ENCODE measurements at places on chromosomes 11 and 22.
A peak's percentile ranks its signal among the peaks of the same experiment; 100 is the strongest.

- DNase-seq: no peak
Measured at GRCh38 chr11:96326959-96327358, 16.0 kb downstream of the MAML2 start.

DNA sequence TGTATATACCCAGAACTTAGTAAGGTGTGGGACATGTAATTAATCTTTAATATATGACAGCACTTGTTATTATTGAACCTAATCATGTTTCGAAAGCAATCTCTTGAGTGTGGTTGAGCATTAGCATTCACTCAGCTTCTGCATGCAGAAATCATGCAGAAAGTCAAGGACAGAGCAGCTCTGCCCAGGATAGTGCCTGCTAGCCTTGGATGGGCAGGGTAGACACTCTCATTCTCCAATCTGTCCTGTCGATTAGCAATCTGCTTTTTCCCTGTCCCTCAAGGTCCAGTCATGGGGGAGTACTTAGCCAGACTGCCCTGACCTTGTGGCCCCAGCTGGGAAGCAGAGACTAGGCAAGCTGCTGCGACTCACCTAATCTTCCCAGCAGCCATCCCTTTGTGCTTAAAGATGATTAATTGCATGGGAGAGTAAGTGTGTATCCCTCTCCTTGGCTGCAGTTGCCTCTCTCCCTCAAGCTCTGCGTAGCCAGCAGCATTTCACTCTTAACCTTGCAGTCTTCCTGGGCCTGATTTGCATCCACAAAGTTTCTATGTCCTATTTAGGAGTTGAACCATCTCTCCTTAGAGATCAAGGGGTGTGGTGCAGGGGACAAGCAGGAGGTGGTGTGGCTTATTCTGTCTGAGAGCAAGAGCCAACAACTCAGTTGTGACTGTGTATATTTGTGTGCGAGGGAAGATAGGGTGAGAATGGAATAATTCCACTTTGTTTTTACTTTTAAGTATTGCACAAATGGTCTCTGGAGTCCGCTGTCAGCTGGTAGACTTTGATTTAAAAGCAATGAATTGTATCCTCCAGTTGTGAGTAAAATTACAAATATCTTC lies 101.4 kb downstream of the FDX1 start:
- no peak for DNase-seq

GRCh38 chr11:103939694-103940093 lies 96.7 kb upstream of the DDI1 start:
- DNase-seq: no peak

DNA sequence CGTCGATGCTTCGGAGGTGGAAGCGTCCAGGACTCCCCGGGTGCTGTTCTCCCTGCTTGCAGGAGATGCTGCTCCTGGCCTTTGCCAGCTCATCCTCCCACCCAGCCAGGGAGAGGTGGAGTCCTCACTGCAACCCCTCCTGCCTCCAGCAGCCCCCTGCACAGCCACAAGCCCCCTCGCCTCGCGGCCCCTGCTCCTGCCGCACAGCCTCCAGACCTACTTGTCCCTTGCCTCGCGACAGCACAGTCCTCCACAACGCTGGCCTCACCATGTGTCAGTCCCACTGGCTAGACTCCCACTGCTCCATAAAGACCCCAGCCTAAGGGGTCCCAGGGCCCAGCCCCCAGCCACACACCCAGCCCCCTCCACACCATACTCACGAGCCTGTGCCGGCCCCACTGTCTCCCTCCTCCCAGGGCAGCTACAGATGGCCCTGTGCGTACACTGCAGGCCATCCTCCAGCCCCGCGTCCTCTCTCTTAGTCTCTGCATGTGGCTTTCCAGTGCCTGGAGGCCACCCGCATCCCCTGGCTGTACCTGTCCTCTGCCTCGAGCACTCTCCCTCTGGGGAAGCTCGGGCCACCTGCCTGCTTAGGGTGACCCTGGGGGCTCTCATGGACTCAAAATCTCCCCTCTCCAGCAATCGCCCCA lies 91.5 kb downstream of the CELSR1 start:
- DNase-seq: no peak

GRCh38 chr11:102974552-102975280 lies 19.2 kb upstream of the MMP13 start:
- DNase-seq: no peak

- no peak for DNase-seq
Measured at GRCh38 chr22:23503142-23503541, 76.9 kb downstream of the IGLL1 start.

DNA sequence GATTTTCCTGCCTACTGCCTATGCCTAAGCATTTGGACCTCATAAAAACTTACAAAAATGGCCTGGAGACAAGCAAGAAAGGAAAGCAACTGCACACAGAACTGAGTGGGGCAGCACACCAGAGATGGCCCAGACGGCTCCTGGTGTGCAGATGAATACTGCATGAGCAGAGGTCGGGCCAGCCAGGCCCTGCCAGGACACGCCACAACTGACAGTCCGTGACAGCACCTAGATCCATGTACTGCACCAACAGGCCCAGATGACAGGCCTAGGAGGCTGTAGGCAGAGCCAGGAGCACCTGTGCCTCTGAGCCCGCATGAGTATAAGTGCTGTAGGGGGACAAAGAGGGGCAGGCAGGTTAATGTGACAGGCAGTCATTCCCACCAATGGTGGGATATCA lies 160.2 kb downstream of the IGLL1 start:
- DNase-seq: no peak

DNA sequence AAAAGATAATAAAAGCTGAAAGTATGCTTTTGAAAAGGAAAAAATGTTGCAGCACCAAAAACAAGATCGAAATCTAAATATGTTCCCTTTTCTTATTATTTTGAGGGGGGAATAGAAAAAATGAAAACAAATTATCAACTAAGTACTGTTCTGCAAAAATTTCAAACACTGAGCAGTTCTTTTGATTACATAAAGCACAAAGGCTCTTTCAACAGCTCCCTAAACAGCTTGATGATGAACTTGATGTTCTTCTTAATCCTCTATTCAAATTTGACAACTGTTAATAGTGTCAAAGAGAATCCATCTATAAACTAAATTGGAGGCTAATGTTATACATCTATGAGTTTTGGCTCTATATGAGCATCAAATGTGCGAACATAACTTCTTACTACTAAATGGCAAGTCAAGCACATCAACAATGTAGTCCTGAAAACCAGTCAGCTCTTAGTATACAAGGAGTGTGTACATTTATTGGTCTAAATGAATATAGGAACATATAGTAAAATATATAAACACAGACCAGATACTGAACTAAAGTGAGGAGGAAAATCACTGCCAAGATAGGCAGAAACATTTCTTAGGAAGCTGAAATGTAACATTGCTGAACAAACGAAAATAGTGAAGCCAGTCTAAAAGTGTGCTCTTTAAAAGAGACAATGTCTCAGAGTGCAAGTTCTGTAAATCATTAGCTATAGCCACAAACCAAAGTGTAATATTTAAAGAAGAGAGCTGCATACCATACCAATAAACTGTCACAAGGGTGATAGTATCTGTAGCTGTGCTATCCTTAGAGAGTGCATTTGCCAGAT lies 94.3 kb downstream of the SOX6 start:
- no peak for DNase-seq

- DNase-seq: no peak
Measured at GRCh38 chr11:100442017-100442416, 245.1 kb upstream of the ARHGAP42 start.

DNA sequence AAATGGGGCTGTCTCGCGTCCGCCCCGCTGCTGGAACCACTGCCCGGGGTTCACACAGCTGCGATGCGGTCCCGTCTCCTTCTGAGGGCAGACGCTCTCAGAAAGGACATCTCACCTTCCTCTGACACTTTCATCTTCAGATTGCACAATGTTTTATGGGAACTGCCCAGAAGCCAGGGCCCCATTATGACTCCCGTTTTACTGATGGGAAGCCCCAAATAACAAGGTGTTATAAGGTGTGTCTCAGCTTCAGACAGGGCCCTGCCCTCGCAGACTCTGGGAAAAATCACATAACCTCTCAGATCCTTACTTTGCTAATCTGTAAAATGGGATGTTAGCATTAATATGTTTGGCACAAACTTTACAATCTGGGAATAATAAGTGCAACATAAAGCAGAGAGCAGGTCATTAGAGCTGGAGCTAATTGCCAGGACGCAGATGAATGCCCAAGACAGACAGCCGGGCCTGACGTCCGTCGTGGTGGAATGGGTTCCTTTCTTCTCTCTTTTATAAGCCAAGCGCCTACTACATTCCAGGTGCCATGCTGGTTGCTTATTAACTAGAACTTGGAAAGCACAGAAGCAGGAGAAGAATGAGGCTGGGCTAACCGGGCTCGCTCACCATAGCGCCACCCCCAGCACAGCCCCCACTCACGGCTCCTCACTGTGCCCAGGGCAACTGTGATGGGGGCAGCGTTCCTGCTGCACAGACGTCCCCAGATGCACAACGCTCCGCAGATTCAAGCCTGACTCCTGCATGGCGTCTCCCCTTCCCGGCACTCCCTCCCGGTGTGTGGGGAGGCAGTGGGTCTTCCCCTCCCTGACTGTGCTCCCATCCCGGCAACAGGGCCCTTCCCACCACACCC lies 43.8 kb downstream of the TRMU start:
- DNase-seq: no peak

- no peak for DNase-seq
Measured at GRCh38 chr11:111209543-111210355, 35.8 kb upstream of the POU2AF2 start.

GRCh38 chr22:19976671-19977070 lies 35.1 kb upstream of the TXNRD2 start:
- DNase-seq: no peak

- peak; percentile 14 for DNase-seq
Measured at GRCh38 chr11:44095506-44096359, at the start of gene EXT2. Gene EXT2, plus strand, starts transcription at chr11:44095678. Its CDS starts 12,035 bp downstream, at chr11:44107713.

- DNase-seq: no peak
Measured at GRCh38 chr11:15816260-15816871, 540.0 kb downstream of the SOX6 start.

DNA sequence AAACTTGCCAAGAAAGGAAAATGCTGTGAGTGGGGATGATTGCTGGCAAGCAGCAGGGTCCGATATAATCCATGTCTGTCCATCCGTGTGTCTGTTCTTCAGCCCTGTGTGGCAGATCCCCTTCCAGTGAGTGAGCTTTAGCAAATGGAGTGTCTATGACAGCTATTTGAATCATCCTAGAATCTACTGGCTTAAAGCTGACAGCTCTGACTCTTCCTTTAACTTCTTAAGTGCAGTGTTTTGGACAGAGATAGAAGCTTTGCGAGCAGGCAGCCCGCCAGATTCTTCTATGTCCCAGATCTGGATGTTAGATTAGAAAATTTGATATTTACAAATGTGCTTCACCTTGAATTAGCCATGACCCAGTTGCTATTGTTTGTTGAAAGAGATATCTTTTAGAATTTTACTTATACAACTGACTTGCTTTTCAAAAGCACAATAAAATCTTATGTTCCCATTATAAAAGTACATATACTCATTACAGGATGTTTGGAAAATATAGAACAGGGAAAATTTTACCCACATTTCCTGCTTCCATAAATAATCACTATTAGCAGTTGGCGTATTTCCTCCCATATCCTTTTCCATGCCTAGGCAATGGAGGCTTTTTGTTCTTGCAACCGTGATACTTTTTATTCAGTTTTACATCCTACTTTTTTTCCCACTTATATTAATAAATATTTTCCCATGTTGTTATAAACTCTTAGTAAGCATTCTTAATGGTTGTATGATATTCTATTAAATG lies 124.5 kb downstream of the COMMD9 start:
- DNase-seq: no peak

- DNase-seq: no peak
Measured at GRCh38 chr11:13717331-13717730, 48.9 kb downstream of the FAR1 start.

GRCh38 chr11:64869571-64870175 lies 8.7 kb downstream of the EHD1 start:
- no peak for DNase-seq

GRCh38 chr22:17350292-17350691 lies 19.0 kb upstream of the CECR2 start:
- DNase-seq: no peak

DNA sequence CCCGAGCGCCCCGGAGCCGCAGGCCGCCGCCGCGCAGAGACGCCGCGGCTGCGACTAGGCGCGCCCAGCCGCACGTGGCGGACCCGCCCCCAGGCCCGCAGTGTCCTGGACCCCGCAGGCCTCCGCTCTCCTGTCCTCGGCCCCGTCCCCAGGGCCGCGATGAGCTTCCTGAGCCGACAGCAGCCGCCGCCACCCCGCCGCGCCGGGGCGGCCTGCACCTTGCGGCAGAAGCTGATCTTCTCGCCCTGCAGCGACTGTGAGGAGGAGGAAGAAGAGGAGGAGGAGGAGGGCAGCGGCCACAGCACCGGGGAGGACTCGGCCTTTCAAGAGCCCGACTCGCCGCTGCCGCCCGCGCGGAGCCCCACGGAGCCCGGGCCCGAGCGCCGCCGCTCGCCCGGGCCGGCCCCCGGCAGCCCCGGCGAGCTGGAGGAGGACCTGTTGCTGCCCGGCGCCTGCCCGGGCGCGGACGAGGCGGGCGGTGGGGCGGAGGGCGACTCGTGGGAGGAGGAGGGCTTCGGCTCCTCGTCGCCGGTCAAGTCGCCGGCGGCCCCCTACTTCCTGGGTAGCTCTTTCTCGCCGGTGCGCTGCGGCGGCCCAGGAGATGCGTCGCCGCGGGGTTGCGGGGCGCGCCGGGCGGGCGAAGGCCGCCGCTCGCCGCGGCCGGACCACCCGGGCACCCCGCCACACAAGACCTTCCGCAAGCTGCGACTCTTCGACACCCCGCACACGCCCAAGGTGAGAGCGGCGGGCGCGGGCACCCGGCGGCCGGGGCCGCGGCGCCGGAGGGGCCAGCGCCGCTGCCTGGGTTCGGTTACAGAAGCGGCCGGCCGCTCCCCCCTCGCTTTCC lies 528 bp downstream of the WEE1 start:
- DNase-seq: no peak

DNA sequence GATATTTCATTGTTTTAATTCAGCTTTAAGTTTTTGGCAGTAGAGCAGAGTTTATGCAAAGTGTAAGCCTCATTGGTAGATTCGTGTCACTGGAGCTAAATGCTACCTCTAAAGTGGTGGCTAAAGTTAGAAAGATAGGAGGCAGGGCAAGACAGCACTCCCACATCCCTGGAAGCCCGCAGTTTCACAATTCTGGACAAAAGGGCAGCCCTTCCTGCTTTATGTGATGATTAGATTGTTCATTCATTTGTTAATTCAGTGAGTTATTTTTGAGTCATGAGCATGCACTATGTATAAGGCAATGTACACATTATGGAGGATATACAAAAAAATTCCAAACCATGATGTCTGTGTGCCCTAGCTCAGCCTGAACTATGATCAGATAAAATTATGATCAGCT lies 52.1 kb upstream of the EIF3M start:
- no peak for DNase-seq

DNA sequence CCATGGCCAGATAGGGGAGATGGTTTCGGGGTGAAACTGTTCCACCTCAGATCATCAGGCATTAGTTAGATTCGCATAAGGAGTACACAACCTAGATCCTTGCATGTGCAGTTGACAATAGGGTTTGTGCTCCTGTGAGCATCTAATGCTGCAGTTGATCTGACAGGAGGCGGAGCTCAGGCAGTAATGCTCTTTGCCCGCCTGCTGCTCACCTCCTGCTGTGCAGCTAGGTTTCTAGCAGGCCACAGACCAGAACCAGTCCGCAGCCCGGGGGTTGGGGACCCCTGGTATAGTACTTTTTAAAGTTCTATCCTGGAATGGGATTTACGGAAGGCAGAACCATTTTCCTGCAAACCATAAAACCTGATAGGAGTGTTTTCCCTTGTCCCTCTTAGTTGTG lies 54.6 kb downstream of the POLD3 start:
- DNase-seq: no peak

GRCh38 chr11:88179971-88180629 lies 4.9 kb upstream of the RAB38 start:
- no peak for DNase-seq

All from NCI-H524 treated with DMSO at 0.1 percent for 48 hours (cell line).